ENCODE measurements at places on chromosomes 7 and 10. TPM values are rescaled to one million over a fixed set of nuclear protein-coding genes. Genes with fewer than 3 reads are reported as not detected.

The CDK14 gene
- polyA plus RNA-seq = 35.1 TPM

The STEAP4 gene
- polyA plus RNA-seq = 0.20 TPM

The COL26A1 gene
- polyA plus RNA-seq = 28.3 TPM

The BAMBI gene
- polyA plus RNA-seq = 38.4 TPM

The OLAH gene
- 0.65 TPM for polyA plus RNA-seq

The ACBD5 gene
- polyA plus RNA-seq = 33.4 TPM

The GPR146 gene
- polyA plus RNA-seq = 2.8 TPM

The MRPL43 gene
- 100 TPM for polyA plus RNA-seq

The ENTPD7 gene
- polyA plus RNA-seq = 19.5 TPM

The OGDHL gene
- 60.0 TPM for polyA plus RNA-seq

The C7orf57 gene
- 0.62 TPM for polyA plus RNA-seq

The NUTM2E gene
- polyA plus RNA-seq = 0.56 TPM

The PSD gene
- polyA plus RNA-seq = 7.4 TPM

The RAB19 gene
- 2.2 TPM for polyA plus RNA-seq

All from renal cortex interstitium (tissue), 15 donors.